ENCODE measurements at places on chromosomes 4 and X.

DNA sequence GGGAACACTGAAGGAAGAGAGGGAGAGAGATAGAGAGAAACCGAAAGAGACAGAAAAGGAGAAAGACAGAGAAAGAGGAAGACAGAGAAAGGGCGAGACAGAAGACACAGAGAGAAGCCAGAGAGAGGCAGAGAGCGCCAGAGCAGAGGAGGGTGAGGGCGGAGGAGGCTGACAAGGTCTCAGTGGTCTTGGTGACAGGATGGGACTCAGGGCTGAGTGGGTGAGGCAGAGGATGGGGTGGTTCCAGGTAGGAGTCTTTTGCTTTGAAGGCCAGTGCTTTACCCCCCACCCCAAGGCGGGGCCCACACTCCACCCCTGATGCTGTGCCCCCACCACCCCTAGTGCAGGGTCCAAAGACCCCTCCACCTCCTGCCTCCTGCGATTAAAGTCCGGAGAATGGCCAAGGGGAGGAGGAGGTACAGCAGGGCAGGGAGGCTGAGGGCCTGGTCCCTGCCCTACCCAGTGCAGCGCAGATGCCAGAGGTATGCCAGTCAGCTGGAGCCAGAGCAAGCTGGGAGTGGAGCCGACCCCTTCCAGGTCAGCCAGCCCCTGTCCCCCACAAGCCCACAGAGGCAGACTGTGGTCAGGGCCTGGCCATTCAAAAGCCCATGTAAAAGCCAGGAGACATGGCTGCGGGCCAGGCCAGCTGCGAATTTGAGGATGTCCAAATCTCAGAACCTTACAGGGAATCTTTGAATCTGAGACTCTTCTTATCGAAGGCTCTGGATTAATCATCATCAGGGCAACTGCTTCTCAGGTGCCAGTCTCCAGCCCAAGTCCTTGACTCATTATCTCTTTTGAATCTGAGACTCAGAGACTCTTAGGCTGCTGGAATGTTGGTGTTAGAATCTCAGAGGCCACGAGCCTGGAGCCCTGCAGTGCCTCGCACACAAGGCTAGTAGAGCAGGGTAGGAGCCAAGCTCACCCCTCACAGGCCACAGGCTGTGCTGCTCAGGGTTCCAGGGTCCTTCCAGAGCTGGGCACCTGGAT, 758 bp downstream of the IQSEC2 start:
- no peak for DNase-seq

DNA sequence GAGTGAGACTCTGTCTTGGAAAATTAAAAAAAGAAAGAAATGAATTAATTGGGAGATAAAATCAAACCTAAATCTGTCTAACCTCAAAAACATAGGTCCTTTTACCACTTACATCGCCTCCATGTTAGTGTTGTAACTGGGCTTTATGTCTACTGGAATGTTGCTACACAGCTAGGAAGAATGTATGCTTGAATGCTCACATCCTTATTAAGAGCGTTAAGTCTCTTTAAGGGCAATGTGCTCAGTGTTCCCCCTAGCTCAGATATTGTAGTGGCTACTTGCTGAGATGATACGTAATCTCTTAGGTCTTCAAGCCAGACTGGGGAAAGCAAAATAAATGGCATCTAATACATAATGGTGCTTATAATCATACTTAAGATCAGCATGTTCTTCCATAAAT, 1072.8 kb downstream of the PDHA2 start:
- no peak for DNase-seq

DNA sequence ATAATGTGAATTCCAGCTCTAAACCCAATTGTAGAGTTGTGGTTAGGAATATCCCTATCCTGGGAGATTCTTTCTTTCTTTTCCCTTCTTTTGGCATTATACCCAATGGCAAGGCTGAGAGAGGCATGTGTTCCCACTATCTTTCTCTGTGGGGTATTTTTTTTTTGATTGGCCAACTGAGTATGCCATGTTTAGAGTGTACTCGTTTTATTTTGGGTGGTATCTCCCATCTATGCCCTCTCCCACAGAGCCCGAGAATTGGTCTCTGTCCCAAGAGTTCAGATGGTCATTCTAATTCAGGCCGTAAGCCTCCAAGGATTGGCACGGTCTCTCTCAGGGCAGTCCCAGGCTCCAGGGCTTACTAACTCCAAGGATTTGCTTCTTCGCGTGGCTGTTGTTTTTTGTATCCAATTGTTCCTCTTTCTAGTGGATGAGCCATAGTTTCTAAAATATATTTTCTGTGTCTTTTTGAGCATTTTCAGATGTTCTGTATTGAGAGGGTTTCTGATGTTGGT, 198.8 kb downstream of the SLC4A4 start:
- DNase-seq: no peak

DNA sequence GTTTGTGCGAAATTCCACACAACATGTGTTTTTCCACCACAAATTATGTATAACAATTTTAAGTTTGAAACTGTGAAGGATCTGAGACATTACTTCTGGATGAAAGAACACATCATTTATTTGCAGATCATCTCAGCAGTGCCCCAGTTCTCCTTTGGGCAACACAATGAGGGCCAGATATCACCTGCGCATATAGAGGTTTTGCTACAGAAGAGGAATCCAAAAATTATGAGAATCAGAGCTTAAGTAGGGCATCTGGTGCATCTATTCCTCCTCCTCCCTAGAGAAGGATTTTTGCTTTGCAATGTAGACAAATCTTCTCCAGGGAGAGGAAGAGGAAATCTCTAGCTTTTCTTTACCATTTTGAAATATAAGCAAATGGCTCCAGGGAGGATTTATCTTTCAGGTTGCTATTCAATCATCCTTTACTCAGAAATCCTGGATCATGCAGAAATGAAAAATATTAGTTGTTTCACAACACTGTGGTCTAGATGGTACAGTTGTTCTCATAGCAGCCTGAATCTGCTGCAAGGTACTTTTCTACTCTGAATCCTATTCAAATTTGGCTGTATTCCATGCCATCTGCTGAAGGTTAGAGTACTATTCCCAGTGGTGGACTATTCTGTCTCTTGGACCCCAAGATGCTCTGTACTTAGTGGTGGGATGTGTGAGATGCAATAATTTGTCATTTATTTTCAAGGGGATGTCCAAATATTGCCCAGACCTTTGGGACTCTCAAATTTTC, 132.1 kb downstream of the SNCA start:
- DNase-seq: no peak

- no peak for DNase-seq
These were observed 110.8 kb upstream of the HSD17B10 start for GRCh38 chrX:53544936-53545335.

Data from stimulated activated CD8-positive, alpha-beta memory T cell treated with anti-CD3 and anti-CD28 coated beads, Interleukin-4, amount 100 ng/mL, for 4 hours (primary cell).